ENCODE measurements at places on chromosomes 12 and 14.

- DNase-seq = no peak
Observed at GRCh38 chr12:117262749-117263148, 72.5 kb upstream of the FBXO21 start.

- no peak for DNase-seq
Observed at GRCh38 chr14:51727526-51727925, 75.8 kb downstream of the FRMD6 start.

- DNase-seq = no peak
Observed at GRCh38 chr14:66056268-66056907, 429.8 kb upstream of the CCDC196 start.

GRCh38 chr14:53152184-53152886 is 788 bp downstream of the DDHD1 start:
- peak; percentile 22 for DNase-seq

DNA sequence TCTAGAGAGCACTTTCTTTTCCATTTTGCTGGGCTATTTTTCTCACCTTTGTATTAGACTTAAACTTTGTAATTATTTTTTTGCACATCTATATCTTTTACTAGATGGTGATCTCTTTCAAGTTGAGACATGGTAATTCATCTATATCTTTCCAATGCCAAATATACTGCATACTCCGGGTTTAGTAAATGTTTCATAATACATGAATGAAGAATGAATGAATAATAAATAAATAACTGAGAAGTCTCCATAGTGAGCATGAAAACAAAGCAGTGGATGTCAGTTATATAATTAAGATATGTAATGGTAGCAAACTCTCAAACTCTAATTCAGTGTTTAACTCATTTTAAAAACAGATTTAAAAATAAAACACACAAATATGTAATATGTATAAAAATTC is 342.5 kb upstream of the KITLG start:
- DNase-seq = no peak

DNA sequence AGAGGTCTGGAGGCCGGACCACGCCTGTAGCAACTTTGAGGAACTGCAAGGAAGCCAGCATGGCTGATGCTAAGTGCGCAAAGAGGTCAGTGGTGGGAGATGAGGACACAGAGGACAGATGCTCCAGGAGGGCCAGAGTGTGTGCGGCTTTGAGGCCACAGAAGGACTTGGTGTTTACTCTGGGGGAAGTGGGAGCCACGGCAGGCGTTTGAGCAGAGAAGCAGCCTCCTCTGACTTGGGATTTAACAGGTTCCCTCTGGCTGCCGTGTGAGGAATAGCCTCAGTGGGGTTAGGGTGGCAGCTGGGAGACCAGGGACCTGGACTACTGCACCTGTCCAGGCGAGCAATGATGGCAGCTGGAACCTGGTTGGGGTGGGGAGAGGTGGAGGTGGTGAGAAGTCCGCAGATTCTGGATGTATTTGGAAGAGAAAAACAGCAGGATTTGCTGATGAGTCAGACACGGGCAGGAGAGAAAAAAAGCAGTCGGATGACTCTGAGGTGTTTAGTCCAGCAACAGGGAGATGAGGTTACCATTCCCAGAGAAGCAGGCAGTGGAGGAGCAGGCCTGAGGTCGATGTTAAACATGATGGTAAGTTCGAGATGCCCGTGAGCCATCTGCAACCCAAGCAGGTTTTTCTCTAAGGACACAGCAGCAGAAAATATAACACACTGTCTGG is 143.5 kb downstream of the SCARB1 start:
- DNase-seq = peak; percentile 55

GRCh38 chr14:94366146-94366915 is 22.1 kb downstream of the SERPINA1 start:
- DNase-seq = no peak

GRCh38 chr12:95546491-95546813 is 4.8 kb downstream of the USP44 start:
- DNase-seq = no peak

DNA sequence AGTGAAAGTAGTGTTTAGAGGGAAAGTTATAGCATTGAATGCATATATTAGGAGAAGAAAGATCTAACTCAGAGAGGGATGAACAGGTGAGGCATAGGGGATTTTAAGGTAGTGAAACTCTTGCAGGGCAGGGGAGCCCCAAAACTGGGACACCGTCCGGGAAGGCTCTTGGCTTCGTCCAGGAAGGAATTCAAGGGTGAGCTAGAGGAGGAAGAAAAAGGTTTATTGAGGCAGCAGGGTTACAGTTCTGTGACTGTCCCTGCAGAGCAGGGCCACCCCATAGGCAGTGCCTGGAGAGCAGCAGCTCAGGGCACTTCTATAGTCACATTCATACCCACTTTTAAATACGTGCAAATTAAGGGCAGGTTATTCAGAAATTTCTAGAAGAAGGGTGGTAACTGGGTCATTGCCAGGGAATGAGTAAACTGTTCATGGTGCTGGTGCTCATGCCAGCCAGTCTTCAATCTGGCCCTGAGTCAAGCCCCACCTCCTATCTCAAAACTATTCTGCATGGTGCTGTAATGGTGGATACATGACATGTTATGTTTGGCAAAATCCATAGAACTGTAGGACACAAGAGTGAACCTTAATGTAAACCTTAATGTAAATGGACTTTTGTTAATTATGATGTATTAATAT is 1.2 kb upstream of the OAS1 start:
- no peak for DNase-seq

- no peak for DNase-seq
Observed at GRCh38 chr12:100141998-100142850, 450 bp downstream of the BLTP3B start.

- no peak for DNase-seq
Observed at GRCh38 chr14:104676694-104677511, 12.5 kb upstream of the INF2 start.

Data from HS-5 (cell line).